Smooth muscle cell of trachea (primary cell): ENCODE measurements at places on chromosomes 16 and 17. TPM values are rescaled to one million over a fixed set of nuclear protein-coding genes. Genes with fewer than 3 reads are reported as not detected.

The CACNG3 gene
- total RNA-seq, result not detected in 2 replicates

The TEKT5 gene
- 0.15 TPM in 1 of 2 replicates, not detected in the other for total RNA-seq

The SLC2A4 gene
- 0.17 and 0.44 TPM in 2 replicates for total RNA-seq

The ACSM3 gene
- total RNA-seq, result 0.29 and 1.7 TPM in 2 replicates

The CSH1 gene
- total RNA-seq, result not detected in 2 replicates

The ABCC6 gene
- 1.0 and 2.3 TPM in 2 replicates for total RNA-seq

The MYO15B gene
- 4.1 and 6.1 TPM in 2 replicates for total RNA-seq

The PIRT gene
- not detected in 2 replicates for total RNA-seq

The PLK1 gene
- 4.6 and 27.1 TPM in 2 replicates for total RNA-seq

The ACACA gene
- total RNA-seq, result 66.0 and 75.6 TPM in 2 replicates

The CDRT4 gene
- 1.3 and 1.8 TPM in 2 replicates for total RNA-seq

The ZPBP2 gene
- total RNA-seq, result not detected in 2 replicates

The CACNG1 gene
- not detected in 2 replicates for total RNA-seq

The IRX3 gene
- total RNA-seq, result under 0.01 and 0.17 TPM in 2 replicates

The CCDC92B gene
- not detected in 2 replicates for total RNA-seq
